Mucosa of descending colon (tissue), 3 donors: ENCODE measurements at places on chromosomes 6 and 20. TPM values are rescaled to one million over a fixed set of nuclear protein-coding genes. Genes with fewer than 3 reads are reported as not detected.

DNA sequence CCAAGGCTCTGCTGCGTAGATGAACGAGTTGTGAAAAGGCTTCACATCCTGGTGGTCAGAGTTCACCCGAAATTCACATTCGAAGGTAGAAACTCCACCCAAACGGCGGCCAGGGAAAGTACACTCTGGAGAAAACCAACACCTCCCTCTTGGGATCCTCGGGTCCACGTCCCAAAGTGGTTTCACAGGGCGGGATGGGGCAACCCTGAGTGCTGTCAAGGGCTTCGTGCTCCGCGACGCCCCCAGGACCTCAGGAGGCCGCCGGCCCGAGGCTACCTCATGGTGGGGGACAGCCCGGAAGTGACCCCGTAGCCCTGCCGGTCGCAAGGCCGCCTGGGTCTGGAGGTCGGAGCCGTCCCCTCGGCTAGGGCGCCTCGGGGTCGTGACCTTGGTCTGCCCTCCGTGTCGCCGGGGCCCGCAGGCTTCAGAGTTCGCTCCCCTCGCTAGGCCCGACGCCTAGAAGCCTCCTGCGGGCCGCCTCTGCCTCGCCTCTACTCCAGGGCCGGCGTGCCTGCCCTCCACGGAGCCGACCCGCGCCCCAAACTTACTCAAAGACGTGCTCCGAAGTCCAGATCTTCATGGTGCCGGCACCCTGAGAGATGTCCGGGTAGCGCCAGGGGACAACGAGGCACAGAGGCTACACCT is at the start of gene PRELID3B:
Gene PRELID3B, minus strand, starts transcription at position 636 of the 645 bp plus-strand sequence. Its CDS starts 56 bp downstream, at position 580.
- DNase-seq = peak; percentile 76

DNA sequence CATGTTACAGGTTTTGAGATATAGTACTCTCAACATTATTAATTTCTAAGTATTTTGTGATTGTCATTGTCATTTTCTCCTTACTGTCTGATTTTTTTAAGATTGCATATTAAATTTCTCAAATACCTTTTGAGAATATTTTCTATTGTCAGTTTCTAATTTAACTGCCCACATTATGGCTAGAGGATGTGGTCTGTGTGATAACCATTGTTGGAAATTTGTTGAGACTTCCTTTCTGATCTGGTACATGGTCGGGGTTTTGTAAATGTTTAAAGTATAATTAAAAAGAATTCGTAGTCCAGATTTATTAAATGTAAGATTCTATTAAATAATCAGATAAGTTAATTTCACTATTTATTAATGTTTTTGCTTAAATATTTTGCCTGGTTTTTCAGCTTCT is 60.1 kb downstream of the SLX4IP start:
- no peak for DNase-seq

DNA sequence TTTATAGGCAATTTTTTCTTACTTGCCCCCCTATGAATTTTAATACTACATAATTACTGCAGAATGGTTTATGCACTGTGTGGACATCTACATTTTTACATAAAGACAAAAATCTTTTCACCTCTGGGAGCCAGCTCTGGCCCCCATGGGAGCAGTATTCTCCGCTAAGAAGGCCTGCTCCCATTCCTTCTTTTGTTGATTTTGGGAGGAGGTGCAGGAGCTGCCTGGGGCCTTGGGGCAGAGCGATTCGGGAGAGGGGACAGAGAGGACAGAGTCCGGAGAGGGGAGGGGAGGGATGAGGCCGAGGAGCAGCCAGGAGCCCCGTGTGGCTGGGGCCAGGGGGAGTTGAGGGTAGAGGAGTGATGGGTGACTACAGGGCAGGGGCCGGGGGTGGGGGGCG is 452.0 kb downstream of the PREX1 start:
- no peak for DNase-seq

DNA sequence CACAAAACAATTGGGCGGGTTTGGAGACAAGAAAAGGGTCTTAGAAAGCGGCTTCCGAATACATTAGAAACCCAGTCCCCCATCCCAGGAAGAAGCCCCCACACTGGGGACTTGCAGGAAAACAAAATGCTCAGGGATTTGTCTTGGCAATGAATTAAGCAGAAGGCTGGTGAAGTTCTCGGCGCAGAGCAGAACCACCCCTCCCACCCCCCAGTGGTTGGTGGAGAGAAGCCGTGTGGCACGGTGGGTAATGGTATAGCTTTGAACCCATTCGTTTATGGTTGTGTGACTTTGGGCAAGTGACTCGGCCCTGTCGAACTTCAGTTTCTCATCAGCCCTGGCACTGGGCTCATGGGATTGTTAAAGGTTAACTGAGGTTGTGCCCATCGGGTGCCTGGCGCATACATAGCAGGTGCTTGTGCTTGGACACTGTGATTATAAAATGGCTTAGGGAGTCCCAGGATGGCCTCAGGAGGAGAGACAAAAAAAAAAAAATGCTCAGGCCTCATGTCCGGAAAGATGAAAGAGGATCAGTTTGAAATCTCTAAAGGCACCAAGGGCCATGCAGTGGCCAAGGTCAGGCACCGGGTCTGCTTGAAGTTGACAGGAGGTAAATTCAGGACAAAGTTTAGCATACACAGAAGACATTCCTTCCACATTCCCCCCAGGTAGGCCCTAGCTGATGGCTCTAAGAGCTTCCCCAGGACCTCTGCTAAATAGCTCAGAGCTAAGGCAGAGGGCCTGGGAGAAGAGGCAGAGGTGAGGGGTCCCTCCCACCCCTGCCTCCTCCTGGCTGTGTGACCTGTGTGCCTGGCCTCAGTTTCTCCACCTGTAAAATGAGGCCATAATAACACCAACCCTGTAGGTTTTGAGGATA is 120.1 kb upstream of the PTPN1 start:
- DNase-seq = no peak

- DNase-seq = no peak
These were observed 96.8 kb downstream of the PHACTR1 start for GRCh38 chr6:12813321-12813720.

DNA sequence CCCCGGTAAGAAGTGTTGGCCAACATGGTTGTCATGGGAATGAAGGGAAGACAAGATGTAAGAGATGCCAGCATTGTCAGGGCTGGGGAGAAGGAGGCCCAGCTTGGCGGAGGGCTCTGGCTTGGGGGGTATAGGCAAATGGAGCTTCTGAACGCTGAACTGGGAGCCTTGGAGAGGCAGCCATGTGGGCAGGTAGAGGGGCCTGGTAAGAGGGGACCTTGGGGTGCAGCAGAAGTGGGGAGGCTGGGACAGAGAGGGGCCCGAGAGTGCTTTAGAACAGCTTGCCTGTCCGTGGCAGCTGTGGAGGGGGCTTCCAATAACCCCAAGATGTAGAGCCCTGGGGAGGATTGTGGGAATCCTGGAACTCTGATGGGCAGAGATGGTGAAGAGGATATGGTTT is 3.0 kb downstream of the SLC22A1 start:
- DNase-seq = no peak

DNA sequence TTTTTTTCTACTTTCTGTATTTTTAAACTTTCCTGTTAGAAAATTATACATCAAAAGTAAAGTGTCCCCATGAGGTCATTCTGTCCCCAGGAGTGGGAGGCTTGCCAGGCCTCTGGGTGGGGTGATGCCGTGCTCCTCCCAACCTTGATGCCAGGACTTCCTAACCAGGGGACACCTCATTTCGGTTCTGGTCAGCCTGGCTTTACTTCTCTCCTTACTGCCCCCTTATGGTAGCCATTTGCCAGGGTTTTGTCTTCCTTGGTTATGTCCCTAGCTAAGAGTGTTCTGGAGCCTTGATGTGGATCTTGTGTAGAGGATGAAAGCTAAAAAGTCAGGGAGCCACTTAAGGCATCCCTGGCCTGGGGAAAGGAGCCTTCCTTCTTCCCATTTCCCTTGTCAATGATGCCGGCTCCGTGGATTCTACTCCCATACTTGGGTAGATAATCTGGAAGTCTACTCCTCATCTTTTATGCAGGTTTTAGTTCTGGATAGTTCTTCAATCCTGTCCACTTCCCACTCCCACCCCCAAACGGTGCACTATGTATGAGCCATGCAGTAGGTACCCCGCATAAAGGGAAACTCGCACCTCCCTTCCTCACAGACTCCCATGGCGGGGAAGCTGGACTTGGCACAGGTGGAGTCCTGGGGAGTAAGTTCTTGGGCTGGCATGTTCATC is 164.1 kb upstream of the SALL4 start:
- no peak for DNase-seq

GRCh38 chr6:1042583-1043457 is 269.1 kb upstream of the FOXQ1 start:
- DNase-seq = no peak

DNA sequence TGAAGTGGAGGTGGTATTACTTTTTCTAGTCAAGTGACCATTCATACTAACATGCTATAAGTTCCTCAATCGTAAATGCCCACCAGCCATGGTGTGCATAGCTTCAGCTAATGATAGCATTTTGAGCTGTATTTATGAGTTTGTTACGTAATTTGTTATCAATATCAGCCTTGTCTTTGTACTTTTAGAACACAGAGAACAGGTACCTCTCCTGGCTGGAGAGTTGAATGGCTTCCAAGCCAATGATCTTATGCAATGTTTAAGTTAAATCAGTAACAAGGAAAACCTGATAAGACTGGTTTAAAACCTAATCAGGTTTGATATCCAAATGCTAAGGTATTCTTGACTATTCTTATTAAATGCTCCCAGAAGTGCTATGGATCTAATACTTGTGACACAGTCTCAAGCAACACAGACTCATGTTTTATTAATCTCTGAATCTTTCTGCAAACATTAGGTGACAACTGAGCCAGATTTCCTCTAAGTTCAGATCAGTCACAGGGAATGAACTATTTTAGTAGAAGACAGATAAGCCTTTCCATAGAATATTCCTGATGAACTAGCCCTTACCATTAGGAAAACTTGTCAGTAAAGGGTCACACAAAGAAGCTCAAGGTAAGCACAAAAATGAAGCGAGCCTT is 154.8 kb downstream of the PTPRK start:
- DNase-seq = peak; percentile 47

DNA sequence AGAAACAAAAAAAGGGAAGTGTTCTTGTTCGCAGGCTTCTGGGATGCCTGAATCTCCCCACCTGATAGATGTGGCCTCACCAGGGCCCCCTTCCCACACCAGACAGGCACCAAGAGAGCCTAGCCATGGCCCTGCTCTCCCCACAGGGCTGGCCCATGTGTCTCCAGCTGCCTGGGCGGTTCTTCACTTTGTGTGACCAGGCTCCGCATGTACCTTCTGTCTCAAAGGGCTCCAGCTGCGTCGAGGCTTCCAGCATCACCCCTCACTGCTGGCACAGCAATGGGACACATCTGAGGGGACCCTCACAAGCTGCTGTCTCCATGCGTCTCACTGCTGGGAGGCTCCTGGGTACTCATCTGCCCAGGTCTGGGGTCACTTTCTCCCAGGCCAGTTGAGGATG is 362.9 kb downstream of the ZFAND3 start:
- no peak for DNase-seq

DNA sequence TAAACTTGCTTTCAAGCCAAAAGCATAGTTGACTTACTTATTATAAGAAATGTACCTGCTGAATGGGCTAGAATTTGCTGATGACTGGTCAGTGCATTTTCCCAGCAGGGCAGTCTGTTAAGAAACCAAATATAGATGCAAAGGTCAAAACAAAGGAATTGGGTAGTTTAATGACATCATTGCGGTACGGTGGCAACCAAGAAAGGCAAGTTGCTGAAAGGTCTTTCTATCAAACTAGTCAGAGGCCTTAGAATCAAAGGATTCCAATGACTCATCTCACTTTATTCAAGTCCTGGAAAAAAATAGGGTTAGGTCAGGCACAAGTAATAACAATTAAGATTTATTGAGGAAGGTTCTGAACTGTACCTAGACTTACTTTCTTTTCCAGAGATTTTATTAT is 76.4 kb downstream of the KIZ start:
- no peak for DNase-seq

GRCh38 chr6:160121981-160122380 is 366 bp downstream of the SLC22A1 start:
- no peak for DNase-seq

GRCh38 chr6:160798625-160799024 is 96.6 kb downstream of the PLG start:
- DNase-seq = no peak

DNA sequence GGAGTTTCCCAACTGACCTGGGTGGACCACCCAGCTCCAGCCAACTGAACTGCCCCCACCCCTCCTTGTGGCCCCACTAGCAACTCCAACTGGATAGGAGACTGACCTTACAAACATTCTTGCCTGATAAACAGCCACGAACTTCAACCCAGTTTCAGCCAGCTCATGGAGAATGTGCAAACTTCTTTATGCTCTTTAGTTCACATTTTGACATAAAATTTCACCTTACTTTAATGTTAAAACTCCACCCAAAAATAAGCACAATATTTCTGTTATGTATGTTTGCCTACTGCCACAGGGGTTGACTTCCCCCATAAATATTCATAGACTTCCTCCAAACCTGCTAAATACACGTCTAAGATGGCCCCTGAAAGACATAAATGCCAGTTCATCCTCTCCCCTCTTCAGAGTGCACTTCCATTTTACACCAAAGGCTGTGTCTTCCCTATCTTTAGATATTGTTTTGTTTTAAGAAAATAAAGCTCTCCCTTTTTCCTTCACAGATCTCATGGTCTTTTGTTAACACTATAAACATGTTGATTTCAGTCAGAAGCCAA is 643.7 kb downstream of the EPM2A start:
- DNase-seq = no peak

- no peak for DNase-seq
These were observed 3.5 kb downstream of the CST9 start for GRCh38 chr20:23602241-23602640.

DNA sequence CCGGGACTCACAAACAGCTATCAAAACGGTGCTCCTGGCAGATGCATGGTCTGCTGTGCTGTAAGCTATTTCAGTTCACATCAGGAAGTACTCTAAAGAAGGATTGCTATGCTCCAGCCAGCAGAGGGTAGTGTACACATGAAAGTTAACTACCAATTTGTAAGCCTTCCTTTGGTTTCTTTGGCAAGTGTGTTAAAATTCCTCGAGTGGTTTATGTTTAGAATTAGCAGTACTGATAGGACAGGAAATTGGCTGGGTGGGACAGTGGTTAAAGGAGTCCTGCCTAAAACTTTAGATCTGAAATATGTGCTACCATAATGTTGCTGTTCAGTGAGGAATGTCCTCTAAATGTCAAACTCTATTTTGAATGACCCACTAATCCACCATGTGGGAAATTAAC is 47.4 kb downstream of the TRMT11 start:
- DNase-seq = no peak

Gene GGT7
- 14.4 TPM for total RNA-seq

Gene LY6G6C
- not detected for total RNA-seq

Gene GPR63
- 1.5 TPM for total RNA-seq

Gene ARFGAP1
- 76.5 TPM for total RNA-seq

Gene CCN5
- total RNA-seq = 1.7 TPM

Gene NKX2-4
- not detected for total RNA-seq

Gene CSTF1
- 23.0 TPM for total RNA-seq

Gene TRIM10
- total RNA-seq = 5.3 TPM
